ENCODE measurements at places on chromosomes 12 and 14. TPM values are rescaled to one million over a fixed set of nuclear protein-coding genes. Genes with fewer than 3 reads are reported as not detected.

The GTF2H3 gene
- 39.5 TPM for total RNA-seq

GRCh38 chr12:66725031-66725430, 46.2 kb upstream of the GRIP1 start:
- H3K27ac ChIP-seq, result no peak overlapping the region
- H3K4me3 ChIP-seq, result no peak overlapping the region
- no peak for DNase-seq
- no peaks in the 10 kb centered on the region for H3K4me1 ChIP-seq
- H3K27me3 ChIP-seq, result peaks cover 1% of the 10 kb centered on the region

- peaks cover 8% of the 10 kb centered on the region for H3K4me1 ChIP-seq
- no peak overlapping the region for H3K4me3 ChIP-seq
- DNase-seq, result no peak
These were observed 3.3 kb downstream of the GPR65 start for GRCh38 chr14:88008039-88008742.

- DNase-seq, result no peak
- no peaks in the 10 kb centered on the region for H3K4me1 ChIP-seq
- no peak overlapping the region for H3K4me3 ChIP-seq
- H3K27me3 ChIP-seq, result no peaks in the 10 kb centered on the region
- peaks cover 18% of the 10 kb centered on the region for H3K36me3 ChIP-seq
These were observed 23.0 kb upstream of the TC2N start for GRCh38 chr14:91890291-91890749.

DNA sequence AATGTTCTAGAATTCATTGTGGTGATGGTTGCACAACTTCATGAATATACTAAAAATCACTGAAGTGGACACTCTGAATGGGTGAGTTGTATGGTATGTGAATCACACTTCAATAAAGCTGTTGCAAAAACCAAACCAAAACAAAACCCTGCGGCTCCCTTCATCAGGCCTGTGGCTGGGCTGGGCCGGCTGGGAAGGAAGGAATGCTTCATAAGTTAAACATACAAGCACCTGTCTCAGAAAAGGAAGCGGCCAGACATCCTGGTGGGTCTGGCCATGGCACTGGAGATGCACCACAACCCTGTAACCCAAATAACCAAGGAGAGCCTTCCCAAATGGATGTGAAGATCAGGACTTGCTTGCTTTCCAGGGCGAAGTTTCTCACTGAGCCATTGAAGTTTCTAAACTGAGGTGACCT, 34.9 kb downstream of the TTC7B start:
- H3K27ac ChIP-seq, result no peak overlapping the region
- H3K27me3 ChIP-seq, result no peaks in the 10 kb centered on the region
- peaks cover 5% of the 10 kb centered on the region for H3K36me3 ChIP-seq
- DNase-seq, result peak; percentile 47
- no peak overlapping the region for H3K4me3 ChIP-seq

Data from HFFc6 (cell line).